Stimulated activated CD4-positive, alpha-beta T cell treated with anti-CD3 and anti-CD28 coated beads, Interleukin-4, amount 100 ng/mL, for 24 hours (primary cell): ENCODE measurements at places on chromosomes 7 and 10.

- DNase-seq = no peak
Observed at GRCh38 chr7:27303026-27303425, 60.4 kb downstream of the EVX1 start.

DNA sequence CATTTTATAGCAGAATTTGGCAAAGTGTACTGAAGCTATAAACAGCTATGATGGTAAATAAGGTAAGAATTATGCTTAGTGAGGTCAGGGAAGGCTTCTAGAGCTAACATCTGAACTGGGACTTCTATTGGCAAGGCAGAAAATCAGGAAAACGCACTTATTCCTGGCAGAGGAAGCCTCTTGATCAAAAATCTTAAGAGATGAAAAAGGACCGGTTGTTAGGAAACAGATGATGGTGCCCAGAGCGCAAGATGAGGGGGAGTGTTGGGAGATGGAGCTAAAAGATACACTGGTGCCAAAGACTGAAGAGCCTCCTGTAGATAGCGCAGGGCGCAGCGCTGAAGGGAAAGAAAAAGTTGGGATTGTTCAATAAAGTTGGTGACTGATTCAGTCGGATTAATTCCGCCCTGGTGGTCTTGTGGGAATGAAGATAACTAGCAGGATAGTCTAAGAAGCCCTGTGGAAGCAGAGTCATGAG, 550 bp upstream of the CALU start:
- no peak for DNase-seq

DNA sequence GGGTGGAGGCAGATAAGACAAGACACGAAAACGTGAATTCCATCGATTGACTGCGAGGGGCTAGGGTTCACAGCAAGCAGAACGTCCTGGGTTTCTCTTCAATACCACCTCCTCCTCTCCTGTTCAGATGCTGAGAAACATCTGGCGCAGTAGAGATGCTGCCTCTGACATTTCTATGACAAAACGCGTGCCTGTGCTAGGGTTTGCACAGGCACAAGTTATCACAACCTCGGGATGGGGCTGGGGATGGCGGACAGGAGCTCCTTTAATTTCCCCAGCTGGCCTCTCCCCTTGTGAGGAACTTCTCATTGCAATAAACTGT, 99.8 kb upstream of the SVIL start:
- DNase-seq = no peak

- DNase-seq = no peak
Observed at GRCh38 chr10:126290232-126290631, 98.0 kb downstream of the ADAM12 start.

DNA sequence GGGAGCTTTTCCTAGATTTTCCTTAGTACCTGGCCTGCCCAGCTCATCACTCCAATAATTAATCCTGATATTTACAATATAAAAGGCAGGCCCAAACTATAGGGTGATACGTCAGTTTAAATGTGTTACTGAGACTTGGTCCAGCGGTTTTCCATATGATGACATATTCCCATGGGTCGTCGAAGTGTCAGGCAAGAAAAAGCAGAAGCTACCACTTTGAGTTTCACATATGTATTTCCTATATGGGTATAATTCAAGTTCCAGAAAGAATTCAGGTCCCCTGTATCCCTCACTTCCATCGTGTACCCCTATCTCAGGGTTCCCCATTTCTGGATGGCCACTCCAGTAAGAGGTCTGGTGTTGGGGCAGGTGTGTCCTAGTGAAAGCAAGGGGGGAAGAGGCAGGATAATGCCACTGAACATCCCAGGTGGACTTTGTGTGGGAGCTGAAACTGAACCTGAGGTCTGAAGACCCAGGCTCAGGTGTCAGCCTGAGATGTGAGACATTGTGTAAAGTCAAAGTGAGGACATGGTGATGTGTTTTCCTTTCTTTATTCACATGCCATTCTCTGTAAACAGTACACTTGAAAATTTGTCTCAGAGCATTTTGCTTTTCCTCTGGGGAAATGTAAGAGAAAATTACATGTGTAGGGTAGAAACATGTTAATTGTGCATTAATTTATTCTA, 167.8 kb downstream of the PLXDC2 start:
- DNase-seq = no peak

DNA sequence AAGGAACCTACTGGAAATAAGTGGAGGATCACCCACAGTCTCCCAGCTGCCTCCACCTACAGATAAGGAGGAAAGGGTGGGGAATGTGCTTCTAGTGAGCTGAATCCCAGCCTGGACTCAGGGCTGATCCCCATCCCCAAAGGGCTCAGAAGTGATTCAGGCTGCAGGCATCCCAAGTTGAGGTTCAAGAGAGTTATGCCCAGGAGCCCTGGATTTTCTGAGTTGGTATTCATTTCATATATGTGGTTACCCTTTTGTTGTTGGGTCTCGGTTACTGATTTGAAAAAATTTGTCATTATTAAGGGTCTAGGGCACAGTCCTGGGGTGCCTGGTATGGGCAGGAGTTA, 30.0 kb upstream of the SRGN start:
- DNase-seq = no peak

DNA sequence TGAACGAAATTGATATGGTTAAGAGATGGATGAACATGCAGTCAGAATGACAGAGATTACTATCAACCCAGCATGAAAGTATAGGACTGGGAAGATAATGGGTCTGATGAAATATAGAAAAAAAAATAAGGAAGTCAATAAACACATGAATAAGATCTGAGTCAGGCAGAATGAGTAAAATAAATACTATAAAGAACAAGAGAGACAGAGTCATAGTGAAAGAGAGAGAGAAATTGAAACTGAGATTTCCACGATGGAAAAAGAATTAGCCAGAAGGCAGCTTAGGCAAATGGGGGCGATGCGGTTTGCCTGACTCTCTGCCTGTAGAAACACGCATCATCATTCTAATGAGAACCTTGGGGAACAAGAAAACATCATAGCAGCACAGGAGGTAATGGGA, 26.6 kb downstream of the SEMA3D start:
- peak; percentile 6 for DNase-seq

- DNase-seq = no peak
Observed at GRCh38 chr10:122688293-122688989, 11.2 kb downstream of the C10orf120 start.

- DNase-seq = no peak
Observed at GRCh38 chr10:122062831-122063674, 74.1 kb downstream of the TACC2 start.

GRCh38 chr10:58518775-58519174, 6.1 kb downstream of the BICC1 start:
- no peak for DNase-seq

DNA sequence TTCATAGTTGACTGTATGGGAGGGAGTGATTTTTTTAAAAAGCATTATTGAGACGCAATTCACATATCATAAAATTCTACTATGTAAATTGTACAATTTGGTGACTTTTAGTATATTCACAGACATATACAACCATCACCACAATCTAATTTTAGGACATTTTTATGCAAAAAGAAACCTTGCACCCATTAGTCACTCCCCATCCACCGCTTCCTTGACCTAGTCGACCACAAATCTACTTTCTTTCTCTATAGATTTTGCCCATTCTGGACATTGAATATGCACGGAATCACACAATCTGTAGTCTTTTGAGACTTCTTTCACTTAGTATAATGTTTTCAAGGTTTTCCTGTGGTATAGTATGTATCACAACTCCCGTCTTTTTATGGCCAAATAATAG, 54.6 kb downstream of the BLNK start:
- DNase-seq = no peak
